ENCODE measurements at places on chromosomes 4 and X. TPM values are rescaled to one million over a fixed set of nuclear protein-coding genes. Genes with fewer than 3 reads are reported as not detected.

- DNase-seq, result no peak
Observed at GRCh38 chrX:83529950-83530349, 21.9 kb downstream of the POU3F4 start.

- DNase-seq, result peak; percentile 23
Observed at GRCh38 chr4:142984871-142985585, 138.9 kb upstream of the INPP4B start.

- no peak for DNase-seq
Observed at GRCh38 chr4:26826721-26827120, 33.9 kb upstream of the STIM2 start.

HPGD gene
- 0.36 TPM for total RNA-seq

GRCh38 chrX:74736450-74736849, 122.0 kb upstream of the RLIM start:
- no peak for DNase-seq

DNA sequence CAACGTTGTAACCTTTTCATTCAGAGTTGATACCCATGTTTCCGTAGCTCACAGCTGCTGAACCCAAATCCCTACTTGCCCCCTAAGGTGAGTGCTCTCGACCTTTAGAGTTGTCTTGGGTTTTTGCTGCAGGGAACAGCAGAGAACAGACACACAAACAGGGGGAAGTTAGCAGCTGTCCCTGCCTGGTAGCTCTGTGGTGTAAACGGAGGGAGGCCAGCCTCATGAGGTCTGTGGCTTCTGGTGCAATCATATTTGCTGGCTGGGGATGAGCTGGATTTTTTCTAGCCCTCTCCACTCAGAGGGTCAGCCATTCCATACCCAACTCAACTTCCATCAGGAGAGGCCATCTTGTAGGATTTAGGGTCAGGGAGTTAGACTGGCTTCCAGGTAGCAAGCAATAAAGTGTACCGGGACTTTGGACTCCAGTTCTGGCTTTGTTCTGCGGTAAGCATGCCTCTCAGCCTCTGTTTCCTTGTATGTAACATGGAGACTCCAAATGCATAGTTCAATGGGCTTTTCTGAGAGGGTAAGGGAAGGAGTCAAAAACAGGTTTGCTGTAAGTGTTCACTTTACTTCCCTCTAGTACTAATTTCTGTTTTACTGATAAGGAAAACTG, 218.9 kb downstream of the MID1IP1 start:
- no peak for DNase-seq

All from HepG2 (cell line).